ENCODE measurements at places on chromosomes 4 and X.

- DNase-seq, result peak; percentile 35
Observed at GRCh38 chrX:154411981-154412340, 622 bp downstream of the TAFAZZIN start.

DNA sequence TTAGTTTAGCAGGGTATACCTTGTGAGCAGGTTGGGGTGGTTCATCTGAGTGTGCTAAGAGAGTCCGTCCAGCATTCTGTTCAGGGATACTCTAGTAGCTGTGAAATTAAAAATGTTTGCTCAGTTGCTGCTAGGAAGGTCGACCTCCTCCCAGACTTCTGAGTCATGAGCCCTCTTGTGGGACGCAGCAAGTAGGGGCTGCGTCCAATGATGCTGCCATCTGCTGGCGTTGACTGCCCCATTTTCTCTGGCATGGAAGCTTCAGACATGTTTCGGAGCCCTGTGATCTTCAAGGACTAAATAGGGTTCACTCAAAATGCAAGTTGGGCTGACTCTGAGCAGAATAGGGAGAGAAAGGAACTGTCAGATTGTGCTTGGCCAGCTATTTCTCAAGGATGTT lies 201.0 kb upstream of the ARSJ start:
- no peak for DNase-seq

DNA sequence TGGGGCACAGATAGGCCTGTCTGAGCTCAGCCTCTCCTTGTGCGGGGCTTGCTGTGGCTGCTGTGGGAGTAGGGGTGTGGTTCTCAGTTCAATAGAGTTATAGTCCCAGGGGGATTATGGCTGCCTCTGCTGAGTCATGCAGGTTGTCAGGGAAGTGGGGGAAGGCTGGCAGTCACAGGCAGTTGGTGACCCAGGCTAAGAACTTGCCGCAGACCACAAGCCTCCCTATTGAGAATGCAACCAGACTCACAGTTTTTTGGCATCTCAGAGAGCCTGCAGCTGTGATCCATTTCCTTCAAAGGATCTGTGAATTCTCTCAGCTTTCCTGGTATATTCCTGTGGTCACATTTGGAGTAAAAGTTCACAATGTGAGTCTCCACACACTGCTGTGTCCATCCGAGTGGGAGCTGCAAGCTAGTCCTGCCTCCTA lies 364.9 kb downstream of the ZNF674 start:
- DNase-seq, result no peak

DNA sequence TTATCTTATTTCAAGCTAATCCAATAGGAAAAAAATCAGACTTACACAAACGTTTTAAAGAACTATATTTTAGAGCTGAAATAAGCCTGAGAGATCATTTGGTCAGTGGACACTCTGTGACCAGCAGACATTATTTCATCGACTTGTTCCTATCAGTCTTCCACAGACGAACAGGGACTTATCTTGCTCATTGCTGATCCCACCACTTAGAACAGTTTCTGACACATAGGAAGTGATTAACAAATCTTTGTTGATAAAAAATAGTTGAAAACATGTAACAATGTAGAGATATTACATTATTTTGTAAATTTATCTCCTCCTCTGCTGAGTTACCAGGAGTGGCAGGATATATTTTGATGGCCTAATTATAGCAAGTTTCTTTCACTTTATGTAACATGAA lies 65.8 kb downstream of the TAPT1 start:
- DNase-seq, result no peak

DNA sequence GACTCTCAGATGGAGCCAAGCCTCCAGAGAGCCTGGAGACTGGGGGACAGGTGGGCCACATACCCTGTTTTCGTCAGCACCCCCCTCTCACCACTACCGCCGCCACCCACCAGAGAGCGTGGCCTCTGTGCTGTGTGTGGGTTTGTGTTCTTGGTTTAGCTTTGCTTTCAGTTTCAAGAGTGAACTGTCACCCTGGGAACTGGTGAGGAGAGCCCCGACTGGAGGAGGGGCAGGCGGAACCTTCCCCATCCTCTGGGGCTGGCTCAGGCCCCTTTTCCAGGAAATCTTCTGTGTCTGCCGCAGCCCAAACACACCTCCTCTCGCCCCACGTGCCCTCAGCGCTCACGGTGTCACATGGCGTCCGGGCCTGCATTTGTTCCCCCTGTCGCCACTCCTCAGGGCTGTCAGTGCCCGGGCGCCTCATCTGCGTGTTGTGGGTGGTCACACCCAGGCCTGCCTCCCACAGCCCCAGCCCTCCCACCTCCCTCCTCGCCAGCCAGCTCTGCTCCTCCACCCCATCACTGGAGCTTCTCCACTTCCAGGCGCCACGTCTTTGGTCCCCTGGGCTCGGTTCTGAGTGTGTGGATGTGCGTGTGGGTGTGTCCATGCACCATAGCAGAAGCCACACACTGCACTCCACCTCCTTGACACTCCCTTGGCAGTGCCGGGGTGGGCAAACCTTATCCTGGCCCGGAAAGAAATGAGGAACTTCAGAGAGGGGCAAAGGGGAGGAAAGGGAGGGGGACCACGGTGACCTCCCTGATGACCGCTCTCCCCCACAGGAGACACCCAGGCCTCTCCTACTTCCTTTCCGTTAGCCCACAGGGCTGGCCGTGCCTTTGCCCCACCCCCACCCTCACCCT lies 27.8 kb downstream of the ELF4 start:
- no peak for DNase-seq

DNA sequence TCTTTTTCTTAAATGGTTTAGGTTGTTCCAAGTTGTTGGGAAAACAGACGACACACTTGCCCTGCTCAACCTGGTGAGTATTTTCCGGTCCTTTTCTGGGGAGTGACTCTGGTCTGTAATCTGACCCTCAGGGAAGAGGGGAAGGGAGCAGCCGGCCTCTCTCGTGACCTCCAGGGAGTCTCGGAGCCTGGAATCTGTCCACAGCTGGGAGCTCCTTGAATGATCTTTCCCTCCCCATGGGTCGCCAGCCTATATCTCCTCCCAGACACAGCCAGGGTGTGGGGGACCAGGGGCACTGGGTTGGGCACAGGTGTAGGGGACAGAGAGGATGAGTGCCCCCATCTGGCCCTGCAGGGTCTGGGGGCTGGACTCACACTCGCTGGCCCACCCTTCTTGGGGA lies 18.9 kb downstream of the TMEM175 start:
- DNase-seq, result no peak

GRCh38 chr4:161655148-161655547 lies 508.7 kb downstream of the FSTL5 start:
- DNase-seq, result no peak

DNA sequence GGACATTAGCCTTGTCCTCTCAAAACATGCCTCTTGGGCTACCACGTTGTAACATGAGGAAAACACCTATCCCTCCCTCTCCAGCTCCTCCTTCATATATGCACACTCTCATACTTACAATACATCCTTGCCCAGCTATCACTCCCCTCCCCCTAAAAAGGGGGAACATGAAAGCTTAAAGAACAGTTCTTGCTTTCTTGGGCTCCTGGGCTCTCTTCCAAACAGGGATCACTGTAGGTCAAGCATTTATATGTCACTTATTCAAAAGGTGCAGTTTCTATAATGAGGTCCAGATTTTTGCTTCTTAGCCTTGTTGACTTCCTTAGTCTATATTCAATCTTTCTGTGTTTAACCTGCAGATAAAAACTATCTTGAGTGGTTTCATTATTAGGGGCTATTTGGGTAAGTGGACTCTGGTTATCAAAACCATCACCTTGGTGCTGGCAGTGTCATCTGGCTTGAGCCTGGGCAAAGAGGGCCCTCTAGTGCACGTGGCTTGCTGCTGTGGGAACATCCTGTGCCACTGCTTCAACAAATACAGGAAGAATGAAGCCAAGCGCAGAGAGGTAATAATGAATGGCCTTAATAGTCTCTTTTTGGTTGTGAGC lies 119.4 kb downstream of the AKAP4 start:
- DNase-seq, result peak; percentile 2

DNA sequence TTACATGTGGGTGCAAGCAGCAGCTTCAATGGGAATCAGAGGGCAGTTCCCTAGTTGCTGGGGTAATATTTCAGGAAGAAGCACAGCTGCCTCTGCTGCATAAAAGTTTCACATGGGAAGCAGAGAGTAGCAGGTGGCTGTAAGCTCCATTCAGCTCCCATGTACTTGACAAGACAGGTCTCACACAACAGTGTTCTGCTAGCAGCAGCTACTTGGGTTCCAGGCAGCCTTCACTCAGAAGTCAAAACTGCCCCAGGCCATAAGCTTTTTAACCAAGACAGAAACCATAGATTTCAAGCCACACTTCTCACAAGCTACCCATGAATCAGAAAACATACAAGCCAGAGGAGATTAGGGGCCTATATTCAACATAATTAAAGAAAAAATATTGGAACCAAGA lies 41.4 kb upstream of the SPIN2A start:
- no peak for DNase-seq

DNA sequence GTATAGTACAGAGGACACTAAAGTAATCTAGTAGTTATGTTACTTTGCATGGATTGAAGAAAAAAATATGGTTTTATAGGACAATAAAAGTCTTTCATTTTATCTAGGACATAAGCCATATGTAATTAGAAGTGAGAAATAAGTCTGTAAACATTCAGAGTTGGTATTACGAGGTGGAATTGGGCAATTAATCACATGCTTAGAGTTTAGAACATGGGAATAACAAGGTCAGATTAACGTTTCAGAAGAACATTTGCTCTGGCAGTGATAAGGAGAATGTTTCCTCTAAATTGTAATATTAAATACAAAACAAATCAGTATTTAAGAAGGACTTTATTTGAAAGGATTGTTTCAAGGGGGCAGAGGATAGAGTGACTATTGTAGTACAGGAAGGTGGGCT lies 15.6 kb upstream of the SULT1E1 start:
- DNase-seq, result no peak

DNA sequence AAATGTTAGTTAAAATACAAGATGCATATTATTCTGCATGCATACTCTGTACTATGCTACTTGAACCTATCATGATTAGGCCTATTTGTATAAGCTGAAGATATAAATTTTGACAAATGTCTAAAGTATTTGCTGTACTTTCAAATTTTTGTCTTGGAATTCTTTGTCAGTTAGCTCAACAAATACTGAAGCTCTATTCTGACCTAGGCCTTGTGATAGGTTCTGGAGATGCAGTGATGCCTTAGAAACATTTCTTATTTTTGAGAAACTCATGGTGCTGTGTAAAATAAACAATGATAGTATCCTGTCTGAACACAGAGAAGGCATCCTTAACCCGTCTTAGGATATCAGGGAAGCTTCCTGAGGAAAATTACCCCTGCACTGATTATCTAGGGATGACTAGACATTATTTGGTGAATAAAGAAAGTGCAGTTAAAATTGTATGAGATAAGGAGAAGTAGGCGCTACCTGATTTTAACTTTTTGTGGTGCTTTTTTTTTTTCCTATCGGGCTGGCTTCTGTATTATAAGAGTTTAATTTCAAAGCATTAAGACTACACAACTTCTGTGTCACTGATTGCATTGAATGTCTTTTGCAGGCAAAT lies 43.4 kb downstream of the MOB1B start:
- DNase-seq, result no peak

DNA sequence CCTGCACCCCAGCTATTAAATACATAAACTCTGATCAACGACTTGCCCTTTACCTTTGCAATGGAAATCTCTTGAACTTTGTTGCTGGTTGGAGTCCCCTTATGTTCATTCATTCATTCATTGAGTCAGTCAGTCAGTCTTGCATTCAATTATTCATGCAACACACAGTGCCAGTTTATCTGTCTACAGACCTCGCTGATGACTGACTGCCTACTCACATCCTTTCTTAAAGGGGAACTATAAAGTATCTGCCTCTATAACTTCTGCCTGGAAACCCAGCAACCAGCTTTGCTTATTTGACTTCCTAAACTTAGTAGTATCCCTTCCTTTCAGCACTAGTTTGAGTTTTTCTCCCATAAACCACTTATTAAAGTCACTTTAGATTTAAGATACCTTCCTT lies 620.8 kb upstream of the ADGRL3 start:
- DNase-seq, result no peak

- no peak for DNase-seq
Observed at GRCh38 chr4:141339391-141339790, 118.7 kb downstream of the ZNF330 start.

DNA sequence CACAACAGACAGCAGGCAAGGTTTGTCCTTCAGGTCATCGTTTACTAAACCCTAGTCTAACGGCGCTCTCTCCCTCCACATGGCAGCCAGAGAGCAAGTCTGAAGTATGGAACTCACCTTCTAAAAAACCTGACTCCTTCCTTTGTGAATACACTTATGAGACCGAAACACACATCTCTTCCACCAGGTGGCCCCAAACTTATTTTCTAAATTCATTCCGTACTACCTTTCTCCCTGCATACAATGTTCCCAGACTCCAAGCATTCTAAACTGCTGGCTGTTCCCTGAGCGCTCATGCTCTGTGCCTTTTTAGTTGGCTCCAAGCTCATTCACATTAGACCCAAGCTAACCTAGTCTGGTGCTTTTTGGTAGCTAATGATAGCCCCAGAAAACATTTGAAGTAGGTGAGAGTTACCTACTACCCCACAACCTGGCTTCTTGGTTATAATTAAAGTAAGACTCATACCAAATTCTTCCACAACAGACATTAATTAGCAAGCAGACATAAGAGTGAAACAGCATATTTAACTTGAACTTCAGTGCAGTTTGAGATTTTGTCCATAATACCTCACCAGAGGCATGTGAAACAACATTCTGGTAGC lies 67.6 kb upstream of the DCLK2 start:
- DNase-seq, result peak; percentile 72

DNA sequence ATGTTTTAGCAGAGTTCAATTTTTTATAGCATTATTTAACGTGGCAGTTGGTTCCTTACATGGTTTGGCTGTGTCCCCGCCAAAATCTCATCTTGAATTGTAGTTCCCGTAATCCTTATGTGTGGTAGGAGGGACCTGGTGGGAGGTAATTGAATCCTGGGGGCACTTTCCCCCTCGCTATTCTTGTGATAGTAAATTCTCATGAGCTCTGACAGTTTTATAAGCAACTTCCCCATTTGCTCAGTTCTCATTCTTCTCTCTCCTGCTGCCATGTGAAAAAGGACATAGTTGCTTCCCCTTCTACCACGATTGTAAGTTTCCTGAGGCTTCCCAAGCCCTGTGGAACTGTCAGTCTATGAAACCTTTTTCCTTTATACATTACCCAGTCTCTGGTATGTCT lies 329.5 kb downstream of the GRIA2 start:
- no peak for DNase-seq

DNA sequence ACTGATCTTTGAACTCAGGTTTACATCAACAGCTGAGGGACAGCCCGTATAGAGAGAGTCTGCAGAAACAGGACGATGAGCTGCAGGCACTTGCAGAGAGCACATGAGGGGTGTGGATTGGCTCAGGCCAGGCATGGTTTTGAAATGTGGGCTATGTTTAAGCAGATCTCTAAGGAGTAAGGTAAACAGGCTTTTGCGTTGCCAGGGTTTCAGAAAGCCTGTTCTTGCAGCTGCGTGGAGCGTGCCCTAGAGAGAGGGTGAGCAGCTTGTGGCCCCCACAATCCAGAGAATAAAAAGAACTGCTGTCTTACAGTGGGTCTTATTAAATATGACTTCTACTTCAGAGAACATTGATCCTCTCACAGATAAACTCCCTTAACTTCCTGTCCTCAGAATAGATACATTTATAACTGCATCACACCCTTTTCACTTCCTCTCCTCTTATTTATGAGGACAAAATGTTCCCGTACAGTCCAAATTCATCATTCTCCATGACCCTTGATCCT lies 64.1 kb downstream of the TMA16 start:
- no peak for DNase-seq

GRCh38 chr4:128358231-128358912 lies 70.8 kb upstream of the PGRMC2 start:
- no peak for DNase-seq
